Stimulated activated CD4-positive, alpha-beta T cell treated with anti-CD3 and anti-CD28 coated beads, Interleukin-2, amount 100 ng/mL, for 4 hours (primary cell): ENCODE measurements at places on chromosomes 16 and 17.

DNA sequence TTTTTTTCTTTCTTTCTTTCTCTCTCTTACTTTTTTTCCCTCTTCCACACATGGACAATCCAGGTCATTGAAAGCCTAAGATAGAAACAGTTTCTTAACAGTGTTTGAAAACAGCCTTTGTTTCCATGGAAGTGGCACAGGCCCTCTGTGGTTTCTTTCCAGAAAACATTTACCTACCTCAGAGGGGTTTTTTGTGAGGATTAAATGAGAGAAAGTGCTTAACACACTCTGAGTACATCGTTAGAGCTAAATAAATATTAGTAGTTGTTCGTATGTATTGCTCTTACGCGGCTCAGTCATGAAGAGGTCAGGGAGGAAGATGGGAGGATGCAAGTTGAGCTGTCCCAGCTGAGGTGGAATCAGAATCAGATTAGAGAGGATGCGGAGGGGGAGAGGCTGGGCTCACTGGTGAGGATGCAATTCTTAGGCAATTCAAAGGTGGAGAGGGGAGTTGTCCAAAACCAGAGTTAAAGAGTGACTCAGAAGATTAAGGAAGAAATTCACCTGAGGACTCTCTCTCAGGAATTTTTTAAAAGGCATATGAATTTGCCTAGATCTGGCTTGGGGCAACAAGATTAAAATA lies 345.4 kb downstream of the PMP22 start:
- DNase-seq = no peak

DNA sequence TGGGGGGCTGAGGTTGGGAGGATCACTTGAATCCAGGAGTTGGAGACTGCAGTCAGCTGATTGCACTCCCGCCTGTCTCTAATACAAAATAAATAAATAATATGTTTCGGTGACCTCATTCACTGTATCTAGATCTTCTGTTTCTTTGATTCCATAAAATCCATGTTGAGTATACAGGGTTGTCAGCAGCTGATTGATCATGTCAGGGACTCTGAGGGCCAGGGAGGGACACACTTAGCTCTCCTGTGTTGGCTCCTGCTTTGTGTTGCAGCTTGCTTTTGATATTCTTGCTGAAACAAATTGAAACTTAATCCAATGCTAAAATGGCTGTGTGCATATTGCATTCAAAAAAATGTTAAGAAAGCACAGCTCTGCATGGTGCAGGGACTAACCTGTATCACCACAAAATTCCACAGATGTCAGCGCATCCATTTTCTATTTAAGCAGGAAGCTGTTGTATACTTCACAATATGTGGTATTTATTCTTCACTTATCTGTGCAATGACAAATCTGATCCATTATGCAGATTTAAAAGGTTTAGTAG lies 454.5 kb downstream of the CDH11 start:
- no peak for DNase-seq

DNA sequence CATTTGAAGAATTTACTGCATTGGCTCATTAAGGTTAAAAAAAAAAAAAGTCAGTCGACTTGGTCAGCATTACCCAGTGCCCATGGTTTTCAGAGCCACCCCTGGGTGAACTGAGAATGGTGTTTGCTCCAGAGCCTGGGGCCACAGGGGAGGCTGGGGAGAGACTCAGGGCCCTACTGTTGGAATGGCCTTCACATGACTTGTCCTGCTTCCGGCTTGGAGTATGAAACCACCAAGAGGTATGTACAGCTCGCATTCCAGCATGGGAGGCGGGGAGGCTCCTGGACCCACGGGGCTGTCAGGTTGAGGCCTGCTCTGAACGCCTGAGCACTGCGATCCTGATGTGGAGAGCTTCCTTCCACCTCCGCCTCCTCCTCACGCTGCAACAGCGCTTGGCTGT lies 36.8 kb downstream of the MSI2 start:
- no peak for DNase-seq

- DNase-seq = no peak
Measured at GRCh38 chr16:75262104-75262799, 10.8 kb upstream of the BCAR1 start.

DNA sequence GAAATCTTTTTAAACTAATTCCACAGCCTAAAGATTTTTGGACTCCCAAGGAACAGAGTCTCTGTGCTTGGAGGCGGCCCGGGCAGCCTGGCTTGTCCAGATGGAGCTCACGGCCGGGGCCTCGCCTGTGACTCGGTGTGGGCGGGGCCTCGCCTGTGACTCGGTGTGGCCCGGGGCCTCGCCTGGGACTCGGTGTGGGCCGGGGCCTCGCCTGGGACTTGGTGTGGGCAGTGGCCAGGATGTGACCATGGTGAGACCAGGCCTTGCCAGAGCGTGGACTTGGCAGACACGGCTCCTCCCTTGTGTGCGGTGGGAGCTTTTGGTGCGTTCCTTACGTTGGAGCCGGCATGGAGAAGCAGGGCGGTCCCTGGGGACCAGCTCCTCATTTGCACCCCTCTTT lies 92.3 kb downstream of the METRNL start:
- no peak for DNase-seq

DNA sequence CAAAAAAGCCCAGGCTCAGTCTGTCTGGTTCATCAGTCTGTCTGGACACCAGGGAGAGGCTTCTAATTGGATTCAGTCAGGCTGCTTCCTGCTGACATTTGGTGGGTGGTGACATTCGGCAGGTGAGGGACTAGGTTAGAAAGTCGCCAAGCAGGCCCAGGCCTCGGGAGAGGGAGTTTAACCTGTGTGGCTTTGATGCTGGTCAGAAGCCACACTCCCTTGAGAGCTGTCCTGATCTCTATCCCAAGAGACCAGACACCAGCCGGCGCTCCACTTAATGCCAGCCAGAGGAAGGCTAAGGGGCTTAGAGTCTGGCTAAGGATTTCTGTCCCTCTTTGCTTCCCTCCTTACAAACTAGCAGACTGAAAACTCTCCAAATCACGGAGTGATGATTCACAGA lies 135.0 kb downstream of the GSG1L start:
- no peak for DNase-seq

DNA sequence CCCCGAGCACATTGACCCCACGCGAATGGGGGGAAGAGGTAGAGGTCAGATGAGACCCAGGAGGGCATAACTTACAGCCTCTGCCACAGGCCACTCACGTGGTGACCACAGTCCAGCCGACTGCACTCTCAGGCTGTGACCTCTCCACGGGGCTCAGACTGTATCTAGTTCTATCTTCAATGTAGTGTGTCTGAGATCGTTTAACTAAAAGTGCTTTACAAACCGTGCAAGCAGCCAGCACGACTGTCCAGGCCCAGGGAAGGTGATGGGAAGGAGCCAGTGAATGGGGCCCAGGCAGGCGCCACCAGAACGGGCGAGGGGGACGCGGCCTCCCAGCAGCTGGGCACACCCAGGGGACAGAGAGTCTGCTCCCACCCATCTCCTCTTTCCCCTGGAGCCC lies 108.6 kb downstream of the ANKRD11 start:
- no peak for DNase-seq

GRCh38 chr16:89909777-89910716 lies 8.6 kb upstream of the MC1R start:
- peak; percentile 49 for DNase-seq

- DNase-seq = no peak
Measured at GRCh38 chr16:57785385-57785784, 16.9 kb downstream of the KIFC3 start.

GRCh38 chr17:79706931-79707850 lies 23.6 kb upstream of the ENPP7 start:
- DNase-seq = no peak

- no peak for DNase-seq
Measured at GRCh38 chr16:86734543-86735460, 156.5 kb downstream of the FOXL1 start.

- DNase-seq = no peak
Measured at GRCh38 chr16:10576390-10577304, 3.8 kb downstream of the EMP2 start.

DNA sequence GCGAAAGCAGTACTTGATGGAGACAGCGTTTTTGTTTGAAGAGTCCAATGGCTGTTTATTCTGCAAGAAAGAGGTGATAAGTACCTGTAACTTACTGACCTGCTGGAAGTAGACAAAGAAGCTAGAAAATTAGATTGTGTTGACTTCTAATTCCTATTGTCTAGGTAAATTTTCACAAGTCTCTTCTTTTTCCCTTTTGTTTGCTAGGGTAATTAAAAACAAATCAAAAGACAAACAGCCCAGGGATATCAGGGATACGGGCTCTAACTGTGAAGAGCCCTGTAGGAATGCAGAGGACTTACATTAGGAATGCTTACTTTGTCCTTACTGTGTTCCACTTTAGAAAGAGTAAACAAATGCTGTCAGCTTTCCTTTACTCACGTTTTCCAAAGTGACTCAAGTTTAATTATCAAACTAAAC lies 7.0 kb downstream of the PSME3IP1 start:
- DNase-seq = no peak

DNA sequence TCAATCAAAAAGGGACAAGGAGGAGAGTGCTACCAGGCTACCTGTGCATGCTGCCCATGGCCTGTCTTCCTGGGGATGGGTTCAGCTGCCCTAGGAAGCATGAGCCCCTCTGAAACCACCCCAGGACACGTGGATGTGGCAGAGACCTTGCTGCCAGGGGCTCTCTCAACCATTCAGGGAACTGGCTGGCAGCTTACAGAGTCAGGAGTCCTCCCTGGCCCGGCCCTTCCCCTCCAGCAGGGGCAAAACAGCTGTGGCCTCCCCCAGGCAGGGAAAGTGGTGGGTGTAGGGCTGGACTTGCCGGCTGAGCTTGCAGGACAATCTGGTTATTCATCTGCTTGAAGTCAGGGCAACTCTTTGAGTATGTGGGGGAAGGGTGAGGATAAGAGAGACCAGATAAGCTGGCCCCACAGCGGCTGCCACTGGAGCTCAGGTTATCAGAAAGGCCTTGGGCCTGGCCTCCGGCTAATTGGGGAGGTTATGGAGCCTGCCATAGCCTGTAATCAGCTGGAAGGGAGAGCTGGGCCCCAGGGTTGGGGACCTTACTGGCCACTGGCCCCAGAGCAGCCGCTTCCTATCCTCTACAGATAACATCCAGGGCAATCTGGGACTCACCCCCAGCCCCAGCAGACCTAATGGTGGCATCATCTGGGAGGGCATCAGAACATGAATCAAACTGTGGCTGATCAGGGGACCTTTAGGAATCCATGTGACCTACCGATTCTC lies 5.6 kb upstream of the TBX2 start:
- DNase-seq = no peak

- DNase-seq = no peak
Measured at GRCh38 chr16:80231888-80232287, 308.9 kb upstream of the DYNLRB2 start.

- peak; percentile 51 for DNase-seq
Measured at GRCh38 chr17:50479522-50480141, 972 bp downstream of the RSAD1 start.

- no peak for DNase-seq
Measured at GRCh38 chr17:15456972-15457722, 10.3 kb downstream of the CDRT4 start.

- no peak for DNase-seq
Measured at GRCh38 chr17:64503341-64503740, 2.7 kb downstream of the DDX5 start.

- no peak for DNase-seq
Measured at GRCh38 chr16:50473356-50473945, 74.7 kb upstream of the NKD1 start.

- DNase-seq = no peak
Measured at GRCh38 chr17:36498560-36499300, 12.2 kb downstream of the ZNHIT3 start.

DNA sequence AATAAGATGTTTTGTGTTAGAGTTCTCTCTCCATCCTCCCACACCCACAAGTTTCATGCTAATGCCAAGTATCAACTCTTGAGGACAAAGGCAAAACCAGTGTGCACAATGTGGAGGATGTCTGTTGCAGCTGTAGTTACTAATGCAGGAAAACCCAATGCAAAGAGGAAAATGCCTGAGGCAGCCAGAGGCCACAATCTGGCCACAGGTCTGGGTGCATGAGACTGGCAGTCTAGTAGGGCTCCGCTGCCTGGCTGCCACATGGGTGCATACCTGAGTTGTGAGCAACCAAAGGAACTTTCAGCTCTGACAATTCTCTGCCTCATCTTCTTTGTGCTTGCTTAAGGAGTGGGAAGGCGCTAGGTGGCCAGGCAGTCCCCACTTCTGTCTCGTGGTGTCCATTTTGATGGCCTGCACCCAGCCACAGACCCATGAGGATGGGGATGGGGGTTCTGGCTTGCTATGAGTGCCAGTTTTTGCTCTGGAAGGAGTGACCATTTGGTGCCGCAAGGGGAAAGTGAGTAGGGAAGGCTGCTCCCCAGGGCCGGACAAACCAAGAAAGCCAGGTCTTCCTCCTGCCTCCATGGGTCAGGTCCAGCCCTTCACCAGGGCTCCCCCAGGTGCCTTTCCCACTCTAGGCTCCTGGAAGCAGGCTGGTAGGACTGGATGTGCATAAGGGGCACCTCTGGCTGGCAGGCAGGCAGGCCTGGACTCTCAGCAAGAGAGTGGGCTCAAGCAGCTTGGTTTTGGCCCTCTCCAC lies 4.2 kb upstream of the GFOD2 start:
- no peak for DNase-seq

- no peak for DNase-seq
Measured at GRCh38 chr17:44807817-44808155, 22.3 kb downstream of the GJC1 start.

DNA sequence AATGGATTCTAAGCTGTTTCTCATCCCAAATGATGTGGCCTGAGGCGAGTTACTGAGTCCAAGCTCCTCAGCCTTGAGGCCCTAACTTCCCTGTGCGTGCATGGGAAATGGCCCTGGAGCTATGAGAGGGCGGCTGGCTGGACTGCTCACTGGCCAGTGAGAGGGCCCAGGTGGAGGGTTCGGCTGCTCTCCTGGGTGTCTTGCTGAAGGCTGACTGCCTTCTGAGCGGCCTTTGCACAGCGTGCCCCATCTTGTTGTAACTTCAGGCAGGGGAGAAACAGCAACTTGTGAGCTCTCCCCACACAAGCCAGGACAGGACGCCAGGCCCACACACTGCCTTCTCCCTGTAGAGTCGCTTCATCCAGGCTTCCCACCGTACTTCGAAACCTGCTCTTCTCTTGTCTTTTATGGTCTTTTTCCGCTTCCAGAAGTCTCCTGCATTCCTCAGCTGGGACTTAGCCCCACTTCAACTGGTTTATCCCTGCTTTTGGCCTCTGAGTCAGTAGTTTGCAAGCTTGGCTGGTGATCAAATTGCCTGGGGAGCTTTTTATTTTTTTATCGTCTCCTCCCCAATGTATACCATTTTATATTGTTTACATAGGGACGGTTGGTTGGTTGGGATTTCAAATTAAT lies 13.3 kb downstream of the CDH3 start:
- no peak for DNase-seq

DNA sequence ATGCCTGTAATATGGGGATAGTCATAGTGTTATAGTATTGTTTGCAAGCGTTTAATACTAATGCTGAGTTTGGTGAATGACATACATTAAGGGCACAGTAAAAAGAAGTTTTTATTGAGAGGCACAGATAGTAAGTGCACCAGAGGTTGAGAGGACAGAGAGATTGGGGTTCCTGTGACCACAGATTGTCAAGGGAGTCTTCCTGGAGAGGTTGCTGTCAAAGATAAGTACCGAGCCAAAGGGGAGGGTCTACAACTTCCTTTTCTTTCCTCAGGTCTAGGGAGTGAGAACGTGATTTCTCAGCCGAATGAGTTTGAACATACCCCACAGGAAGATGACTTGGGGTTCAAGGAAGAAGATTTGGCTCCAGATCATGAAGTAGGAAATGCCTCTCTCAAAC lies 1.8 kb downstream of the ZNF48 start:
- no peak for DNase-seq
